ENCODE measurements at places on chromosomes 2 and 18.

GRCh38 chr2:159089543-159089942 is 121.1 kb downstream of the TANC1 start:
- DNase-seq: no peak

DNA sequence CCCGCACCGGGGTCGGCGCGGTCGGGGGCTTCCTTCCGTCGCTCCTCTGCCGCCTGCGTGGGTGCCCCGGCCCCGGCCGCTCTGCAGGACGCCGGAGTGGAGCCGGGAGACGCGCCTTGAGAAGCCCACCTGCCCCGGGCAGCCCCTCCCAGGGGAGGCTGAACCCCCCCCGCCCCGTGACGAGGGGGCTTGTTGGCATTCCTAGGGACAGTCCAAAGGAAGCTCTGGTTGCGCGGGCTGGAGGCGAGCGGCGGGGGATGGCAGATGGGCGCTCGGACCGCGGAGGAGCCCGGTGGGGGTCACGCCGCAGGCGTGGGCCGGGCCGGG is 133.5 kb upstream of the MGAT5 start:
- no peak for DNase-seq

- no peak for DNase-seq
Measured at GRCh38 chr2:66794551-66794950, 359.6 kb downstream of the MEIS1 start.

- no peak for DNase-seq
Measured at GRCh38 chr2:66437691-66438497, 3.0 kb downstream of the MEIS1 start.

DNA sequence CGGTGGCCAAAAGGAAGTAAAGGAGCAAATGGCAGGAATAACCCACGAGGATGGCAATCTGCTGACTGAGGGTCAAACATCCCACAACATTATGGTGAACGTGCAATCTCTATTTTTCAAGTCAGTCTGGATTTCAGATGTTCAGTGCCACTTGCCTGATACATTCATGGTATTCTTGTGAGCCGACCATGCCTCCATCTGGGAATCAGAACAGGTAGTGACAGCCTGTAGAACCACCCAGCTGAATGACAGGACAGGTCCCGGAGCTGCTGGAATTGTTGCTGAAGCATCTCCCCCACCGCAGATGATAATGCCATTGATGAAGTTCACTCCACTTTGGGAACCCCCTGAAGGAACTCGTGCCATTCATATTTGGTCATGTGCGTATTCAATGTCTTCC is 123.2 kb downstream of the CAPN13 start:
- no peak for DNase-seq

- no peak for DNase-seq
Measured at GRCh38 chr2:15446961-15447360, 114.2 kb downstream of the NBAS start.

- DNase-seq: no peak
Measured at GRCh38 chr2:224780823-224781222, 64.7 kb upstream of the CCDC195 start.

- no peak for DNase-seq
Measured at GRCh38 chr18:30925795-30926194, 116.7 kb downstream of the DSC3 start.

- no peak for DNase-seq
Measured at GRCh38 chr2:53422979-53423378, 344.6 kb upstream of the CHAC2 start.

All from stimulated activated naive CD8-positive, alpha-beta T cell treated with anti-CD3 and anti-CD28 coated beads, Interleukin-15, amount 100 ng/mL, for 72 hours (primary cell).